Renal cortex interstitium (tissue), 15 donors: ENCODE measurements at places on chromosomes 2 and 18.

DNA sequence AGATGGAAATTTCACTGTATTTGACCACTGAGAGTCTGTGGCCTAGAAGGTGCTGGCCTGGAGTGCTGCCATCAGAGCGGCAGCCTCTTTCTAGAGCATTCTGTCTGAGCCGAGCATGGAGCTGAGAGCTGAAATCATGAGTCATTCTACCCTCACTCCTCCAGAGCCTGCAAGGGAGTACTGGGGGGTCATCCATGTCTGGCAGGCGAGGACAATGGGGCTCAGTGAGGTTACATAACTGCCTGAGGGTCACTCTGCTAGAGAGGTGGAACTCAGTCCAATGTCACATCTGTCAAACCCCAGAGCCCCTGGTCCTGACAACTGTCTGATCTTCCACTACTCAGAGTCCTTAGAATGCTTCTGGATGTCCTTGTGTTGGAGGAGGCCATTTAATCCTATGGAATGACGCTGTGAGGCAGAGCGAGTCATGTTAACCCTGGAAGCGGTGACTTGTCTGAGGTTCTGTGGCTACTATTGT, 65.3 kb downstream of the HAUS1 start:
- DNase-seq = no peak

- no peak for DNase-seq
Measured at GRCh38 chr2:86202336-86202692, 3.1 kb downstream of the MRPL35 start.

GRCh38 chr18:61797696-61798590, 94.9 kb downstream of the RNF152 start:
- no peak for DNase-seq

DNA sequence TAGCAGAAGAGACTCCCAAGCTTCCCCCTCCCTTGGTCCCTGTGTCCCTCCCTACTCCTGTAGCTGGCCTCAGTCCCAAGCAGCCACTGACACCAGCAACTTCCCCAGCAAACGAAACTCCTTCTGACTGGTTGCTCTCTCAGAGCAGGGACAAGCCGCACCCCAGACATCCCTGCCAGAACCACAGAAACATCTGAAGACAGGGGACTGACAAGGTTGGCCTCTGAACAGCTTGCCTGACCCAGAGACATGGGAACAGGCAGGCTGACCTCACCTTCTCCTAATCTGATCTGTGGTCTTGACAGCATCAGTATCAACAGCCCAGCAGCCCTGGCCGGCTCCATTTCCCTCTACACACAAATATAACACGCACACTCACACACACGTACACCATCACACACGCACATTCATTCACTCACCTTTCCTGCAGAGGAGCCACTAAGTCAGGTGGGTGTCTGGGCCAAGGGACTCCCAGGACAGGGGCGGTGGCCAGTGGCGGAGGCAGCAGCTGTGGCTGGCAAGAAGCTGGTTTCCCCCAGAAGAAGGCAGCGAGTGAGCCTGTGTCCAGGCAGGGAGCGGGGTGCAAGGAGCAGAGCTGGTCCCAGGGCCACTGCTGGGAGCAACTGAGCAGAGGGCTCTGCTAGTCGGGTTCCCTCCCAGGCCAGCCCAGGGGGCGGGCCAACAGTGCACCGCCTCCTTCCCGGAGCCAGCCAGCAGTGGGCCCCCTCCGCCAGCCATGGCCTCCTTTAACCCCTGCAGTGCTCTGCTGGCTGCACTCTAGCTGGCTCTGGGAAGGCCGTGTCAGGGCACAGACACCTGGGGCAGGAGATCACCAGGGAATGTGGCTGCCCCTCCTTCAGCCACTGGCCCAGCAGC, 59.1 kb downstream of the TNS1 start:
- DNase-seq = peak; percentile 67

GRCh38 chr18:48659188-48660009, 120.6 kb downstream of the CTIF start:
- DNase-seq = no peak

GRCh38 chr2:37891846-37892435, 33.1 kb upstream of the RMDN2 start:
- DNase-seq = no peak

GRCh38 chr2:218259099-218259961, 1.5 kb upstream of the GPBAR1 start:
- DNase-seq = no peak

GRCh38 chr2:96161898-96162297, 16.7 kb upstream of the DUSP2 start:
- DNase-seq = no peak

- no peak for DNase-seq
Measured at GRCh38 chr2:236673126-236673822, 103.6 kb downstream of the ACKR3 start.

GRCh38 chr2:19046986-19047780, 311.2 kb downstream of the OSR1 start:
- DNase-seq = no peak

GRCh38 chr2:156511122-156511521, 74.9 kb downstream of the GPD2 start:
- DNase-seq = no peak

DNA sequence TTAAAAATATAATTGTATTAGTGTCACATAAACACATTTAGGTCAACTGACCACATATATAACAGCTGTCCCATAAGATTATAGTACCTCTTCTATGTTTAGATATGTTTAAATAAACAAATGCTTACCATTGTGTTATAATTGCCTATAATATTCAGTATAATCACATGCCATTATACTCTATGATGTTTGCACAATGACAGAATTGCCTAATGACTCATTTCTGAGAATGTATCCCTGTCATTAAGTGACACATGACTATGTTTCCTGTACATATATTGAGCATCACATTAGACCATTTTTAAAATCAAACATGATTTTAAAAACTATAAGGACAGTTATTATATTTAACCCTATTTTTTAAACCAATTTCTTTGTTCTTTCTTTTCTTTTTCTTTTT, 89.8 kb downstream of the HS6ST1 start:
- no peak for DNase-seq

- DNase-seq = no peak
Measured at GRCh38 chr2:27494944-27495554, at the start of gene FNDC4. Gene FNDC4 (minus strand): TSS chr2:27495200. CDS start chr2:27494679, 521 bp downstream.

GRCh38 chr2:23734416-23734815, 192.5 kb downstream of the ATAD2B start:
- DNase-seq = no peak

DNA sequence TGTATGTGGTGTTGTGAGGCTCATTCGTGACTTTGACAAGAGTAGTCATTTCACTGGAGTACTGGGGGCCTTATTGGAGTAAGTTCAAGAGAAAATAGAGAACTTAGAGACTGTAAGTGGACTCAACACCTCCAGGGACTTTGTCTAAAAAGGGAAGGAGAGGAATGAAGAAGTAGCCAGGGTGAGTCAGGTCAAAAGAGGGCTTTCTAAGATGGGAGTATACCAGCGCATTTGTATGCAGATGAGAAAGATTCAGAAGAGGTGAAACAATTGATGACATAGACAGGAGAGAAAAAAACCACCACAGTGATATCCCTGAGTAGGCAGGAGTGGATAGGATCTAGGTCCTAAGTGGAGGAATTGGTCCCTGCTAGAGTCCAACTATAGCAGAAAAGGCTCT, 246.8 kb downstream of the IKZF2 start:
- DNase-seq = no peak

DNA sequence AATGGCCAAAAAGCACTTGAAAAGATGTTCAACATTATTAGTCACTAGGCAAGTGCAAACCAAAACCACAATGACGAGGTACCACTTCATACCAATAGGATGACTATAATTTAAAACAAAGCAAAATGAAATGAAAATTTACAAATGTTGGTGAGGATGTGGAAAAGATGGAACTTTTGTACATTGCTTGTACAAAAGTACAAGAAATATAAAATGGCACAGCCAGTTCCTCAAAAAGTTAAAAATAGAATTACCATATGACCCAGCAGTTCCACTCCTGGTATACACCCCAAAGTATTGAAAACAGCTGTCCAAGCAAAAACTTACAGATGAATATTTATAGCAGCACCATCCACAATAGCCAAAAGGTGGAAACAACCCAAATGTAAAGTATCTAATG, 107.8 kb upstream of the XPO1 start:
- no peak for DNase-seq

- DNase-seq = no peak
Measured at GRCh38 chr2:95106081-95106480, 15.5 kb downstream of the MRPS5 start.

GRCh38 chr2:46248171-46248570, 49.0 kb upstream of the EPAS1 start:
- no peak for DNase-seq

DNA sequence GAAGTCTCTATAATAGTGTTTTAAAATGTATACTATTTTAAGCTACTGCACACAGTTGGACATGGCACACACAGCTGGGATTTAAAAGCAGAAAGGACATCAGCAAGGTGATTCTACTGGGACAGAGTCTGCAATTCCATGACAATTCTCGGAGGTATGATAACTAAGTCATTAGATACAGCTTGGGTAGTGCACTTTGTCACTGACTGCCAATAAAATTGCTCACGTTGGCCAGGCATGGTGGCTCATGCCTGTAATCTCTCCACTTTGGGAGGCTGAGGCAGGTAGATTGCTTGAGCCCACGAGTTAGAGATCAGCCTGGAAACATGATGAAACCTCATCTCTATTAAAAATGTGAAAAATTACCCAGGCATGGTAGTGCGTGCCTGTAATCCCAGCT, 134.1 kb upstream of the SATB2 start:
- no peak for DNase-seq

DNA sequence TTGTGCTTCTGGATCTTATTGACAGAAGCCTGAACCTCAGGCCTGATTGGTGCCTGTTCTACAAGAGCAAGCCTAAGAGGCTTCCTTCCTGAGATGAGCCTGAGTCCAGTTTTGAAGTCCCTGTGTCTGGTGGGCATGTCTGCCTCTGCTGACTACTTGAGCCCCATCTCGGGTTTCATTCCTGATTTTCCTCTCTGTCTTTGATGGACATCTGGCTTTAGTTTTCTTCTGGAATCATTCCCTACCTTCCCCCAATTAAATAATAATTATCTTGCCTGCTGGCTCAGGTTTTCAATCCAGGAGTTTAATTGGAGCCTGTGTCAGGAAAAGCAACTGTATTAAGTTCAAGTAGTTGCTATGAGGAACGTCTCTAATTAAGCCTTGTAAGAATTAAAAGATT, 135.5 kb upstream of the MC4R start:
- no peak for DNase-seq

GRCh38 chr2:132497591-132497990, 81.0 kb downstream of the GPR39 start:
- DNase-seq = no peak

DNA sequence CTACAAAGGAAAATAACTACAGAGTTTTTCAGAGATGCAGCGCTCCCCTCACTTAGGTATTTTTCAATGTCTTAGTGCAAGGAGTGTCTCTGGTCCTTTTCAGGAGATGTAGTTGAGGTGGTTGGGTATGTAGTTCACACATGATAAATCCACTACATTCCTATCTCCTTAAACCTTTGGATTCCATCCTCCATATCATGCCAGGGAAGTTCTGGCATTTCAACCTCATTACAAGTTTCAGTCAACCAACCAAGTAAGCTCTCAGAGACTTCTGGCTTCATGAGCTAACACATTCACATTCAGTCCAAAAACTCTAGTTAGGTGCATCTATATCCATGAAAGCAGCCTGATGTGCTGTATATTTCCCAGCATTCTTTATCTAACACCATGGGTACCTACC, 47.3 kb downstream of the MAP3K20 start:
- no peak for DNase-seq

GRCh38 chr18:58541789-58542425, 87.0 kb downstream of the ALPK2 start:
- no peak for DNase-seq

DNA sequence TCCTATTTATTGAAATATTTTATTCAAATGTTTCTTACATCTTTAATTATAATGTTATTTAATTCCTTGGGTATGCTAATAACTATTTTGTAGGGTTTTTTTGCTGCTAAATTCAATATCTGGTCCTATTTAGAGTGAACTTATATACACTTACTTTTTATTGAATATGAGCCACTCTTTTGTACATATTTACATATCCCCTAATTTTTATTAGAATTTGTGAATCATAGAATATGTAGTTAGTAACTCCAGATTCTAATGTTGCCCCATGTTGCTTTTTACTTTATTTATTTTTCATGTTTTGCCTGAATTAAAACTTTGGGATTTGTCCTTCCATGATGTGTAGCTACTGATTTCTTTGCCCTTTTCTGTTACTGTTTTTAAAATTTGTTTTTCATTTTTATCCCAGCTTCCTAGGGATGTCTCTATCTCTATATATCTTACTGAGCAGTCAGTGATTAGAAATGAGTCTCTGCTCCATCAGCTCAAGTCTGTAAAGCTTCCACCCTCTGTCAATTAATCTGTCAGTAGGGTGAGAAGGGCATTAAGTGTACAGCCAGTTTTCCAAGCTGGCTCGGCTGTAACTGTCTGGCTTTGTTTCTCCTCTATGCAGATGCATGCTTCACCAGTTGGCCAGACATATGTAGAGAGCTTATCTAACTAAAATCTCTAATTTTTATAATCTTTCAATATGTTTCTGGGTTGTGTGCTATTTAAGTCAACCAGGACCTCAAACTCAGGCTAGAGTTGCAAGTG, 256.9 kb downstream of the CDH19 start:
- DNase-seq = no peak

DNA sequence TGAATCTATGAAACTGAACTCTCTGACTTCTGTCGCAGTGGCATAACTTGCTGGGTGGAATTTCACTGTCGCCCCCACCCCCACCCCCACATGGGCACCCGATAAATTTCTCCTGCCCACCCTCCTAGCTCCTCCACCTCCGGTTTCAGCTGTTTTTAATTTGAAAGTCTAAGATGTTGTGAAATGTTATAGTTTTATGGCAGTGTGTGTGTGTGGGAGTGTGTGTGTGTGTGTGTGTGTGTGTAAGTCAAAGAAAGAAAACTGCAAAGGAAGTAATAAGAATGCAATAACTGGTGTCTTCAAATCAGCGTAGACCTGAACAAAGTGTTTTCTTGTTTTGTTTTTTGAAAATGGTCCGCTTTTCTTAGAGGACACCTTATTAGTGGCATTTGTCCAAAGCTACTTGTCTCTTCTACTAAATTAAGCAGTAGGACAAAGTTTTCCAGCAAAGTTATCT, 388 bp downstream of the DTNA start:
- no peak for DNase-seq

DNA sequence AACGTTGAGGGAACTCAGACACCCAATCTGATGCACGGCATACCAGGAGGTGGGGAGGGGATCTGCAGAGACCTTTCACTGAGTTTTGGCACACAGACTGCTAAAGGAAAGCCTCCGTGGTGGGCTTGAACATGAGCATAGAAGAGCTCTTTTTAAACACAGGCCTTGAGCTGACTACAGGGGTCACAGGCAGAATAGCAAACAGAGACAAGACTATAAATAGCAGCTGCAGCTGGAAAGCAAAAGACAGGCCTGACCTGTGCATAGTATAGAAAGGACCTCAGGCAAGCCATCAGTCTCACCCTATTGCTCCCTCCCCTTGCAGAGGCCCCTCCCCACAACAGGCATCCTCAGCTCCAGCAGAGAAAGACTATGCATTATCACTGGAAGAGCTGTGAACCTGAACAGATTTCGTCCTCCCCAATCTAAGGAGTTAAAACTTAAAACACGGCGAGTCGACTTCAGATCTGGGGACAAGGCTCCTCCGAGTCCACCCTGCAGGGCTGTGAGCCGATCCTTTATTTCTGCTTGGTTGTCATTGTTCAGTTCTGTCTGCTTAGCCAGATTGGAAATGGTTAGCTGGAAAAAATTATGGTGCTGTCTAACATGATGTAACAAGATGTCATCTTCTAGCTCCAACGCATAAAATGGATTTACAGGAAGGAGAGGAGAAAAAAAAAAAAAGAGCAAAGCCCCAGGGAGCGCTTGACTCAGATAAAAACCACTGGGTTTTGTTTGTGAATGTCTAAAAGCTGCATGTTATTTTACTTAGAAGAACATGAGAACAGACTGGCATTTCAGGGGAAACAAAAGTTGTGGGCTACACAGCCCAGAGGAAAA, 25.2 kb upstream of the LCLAT1 start:
- no peak for DNase-seq
